ENCODE measurements at places on chromosomes 7 and 10.

- no peak for DNase-seq
These were observed 23.1 kb downstream of the WASL start for GRCh38 chr7:123725586-123726171.

DNA sequence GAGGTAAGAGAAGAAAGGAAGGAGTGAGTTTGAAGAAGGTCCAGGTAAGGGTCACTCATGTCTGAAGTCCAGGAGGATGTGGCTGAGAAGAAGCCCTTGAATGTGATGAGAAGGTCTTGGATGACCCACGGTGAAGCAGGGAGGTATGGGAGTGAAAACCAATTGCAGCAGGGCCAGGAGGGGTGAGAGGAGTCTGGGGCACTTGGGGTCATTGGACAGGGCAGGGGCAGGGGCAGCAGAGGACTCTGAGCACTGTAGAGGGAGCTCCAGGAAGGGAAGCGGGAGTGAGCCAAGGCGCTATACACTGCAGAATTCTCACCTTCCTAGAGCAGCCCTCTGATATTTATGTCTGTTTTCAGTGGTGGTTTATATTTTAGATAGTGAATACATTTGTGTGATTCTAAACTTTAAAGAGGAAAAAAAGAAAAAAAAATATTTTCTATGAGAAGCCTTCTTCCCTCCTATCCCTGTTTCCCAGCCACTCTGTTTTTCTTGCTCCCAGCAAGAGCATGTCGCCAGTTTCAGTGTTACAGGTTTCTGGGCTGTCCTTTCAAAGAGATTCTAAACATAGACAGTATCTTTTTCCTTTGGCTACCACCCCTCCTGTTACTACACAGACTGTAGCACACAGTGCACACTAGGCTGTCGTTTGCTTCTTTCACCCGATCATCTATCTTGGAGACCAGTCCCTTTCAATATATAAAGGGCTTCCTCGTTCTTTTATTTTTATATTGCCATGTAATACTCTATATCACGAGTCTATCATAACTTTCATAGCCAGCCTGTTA lies 24.5 kb downstream of the BLVRA start:
- no peak for DNase-seq

DNA sequence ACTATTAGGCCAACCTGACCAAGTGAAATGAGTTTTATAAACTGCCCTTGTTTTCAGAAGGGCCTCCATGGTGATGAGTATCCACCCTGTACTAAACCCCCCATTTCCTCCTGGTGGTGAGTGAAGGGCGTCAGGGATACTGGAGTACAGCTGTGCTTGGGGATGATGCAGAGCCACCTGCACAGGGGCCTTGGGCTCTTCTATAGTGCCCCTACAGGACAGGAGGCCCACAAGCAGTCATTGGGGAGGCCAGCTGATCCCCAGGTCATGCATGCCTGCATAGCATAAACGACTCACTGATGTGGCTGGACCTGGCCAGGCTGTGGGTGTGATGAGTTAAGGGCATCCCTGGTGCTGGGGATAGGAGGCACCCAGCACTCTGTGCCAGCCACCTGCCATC lies 114.1 kb upstream of the CELF2 start:
- no peak for DNase-seq

DNA sequence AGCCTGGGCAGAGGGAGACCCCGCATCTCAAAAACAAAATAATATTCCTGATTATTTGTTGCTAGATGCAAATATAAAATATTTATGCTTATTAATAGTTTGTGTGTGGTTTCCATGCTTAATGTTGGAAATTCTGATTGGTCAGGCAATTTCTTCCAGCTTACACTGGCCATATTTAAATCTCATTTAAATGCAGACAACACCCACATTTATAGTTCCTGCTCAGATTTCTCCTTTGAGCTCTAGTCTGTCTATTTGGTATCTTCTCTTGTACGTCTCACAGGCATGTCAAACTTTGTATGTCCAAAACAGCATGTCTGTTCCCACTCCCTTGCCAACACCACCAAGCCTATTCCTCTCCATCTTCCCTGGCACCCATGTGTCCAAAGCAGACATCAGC lies 52.5 kb downstream of the FKBP9 start:
- no peak for DNase-seq

DNA sequence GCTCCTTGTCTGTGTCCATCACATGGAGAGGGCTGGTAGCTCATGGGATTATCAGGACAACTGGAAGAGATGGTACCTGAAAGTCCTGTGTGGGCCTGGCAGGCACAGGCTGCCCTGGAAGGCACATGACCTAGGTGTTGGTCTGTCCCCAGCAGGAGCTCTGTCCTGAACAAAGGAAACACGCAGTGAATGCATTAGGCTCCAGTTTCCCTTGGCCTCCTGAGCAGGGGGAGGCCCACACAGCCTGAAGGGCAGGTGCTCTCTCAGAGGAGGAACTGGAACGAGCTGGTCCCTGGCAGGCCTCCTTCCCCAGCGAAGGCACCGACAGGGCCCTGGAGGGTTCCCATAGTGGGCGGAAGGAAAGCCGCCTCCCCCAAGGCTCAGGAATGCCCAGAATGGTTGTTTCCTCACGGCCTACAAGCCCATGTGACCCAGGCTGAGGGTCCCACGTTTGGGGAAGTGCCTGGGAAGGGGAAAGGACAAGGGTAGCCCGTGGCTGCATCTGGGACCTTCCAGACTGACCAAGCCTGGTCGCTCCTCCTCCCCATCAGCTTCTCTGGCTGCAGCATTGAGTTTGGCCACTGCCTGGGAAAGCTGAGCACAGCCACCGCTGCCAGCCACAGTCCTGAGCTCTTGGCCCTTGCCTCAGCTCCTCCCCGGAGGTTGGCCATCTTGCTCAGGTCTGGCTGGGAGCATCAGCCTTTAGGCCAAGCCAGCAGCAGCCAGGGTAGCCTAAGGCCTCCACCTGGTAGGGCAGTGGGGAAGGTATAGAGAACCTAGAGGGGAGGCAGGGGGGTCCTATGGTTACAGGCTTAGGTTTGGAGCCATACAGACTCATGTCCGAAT lies 21.8 kb downstream of the CXCL12 start:
- no peak for DNase-seq

DNA sequence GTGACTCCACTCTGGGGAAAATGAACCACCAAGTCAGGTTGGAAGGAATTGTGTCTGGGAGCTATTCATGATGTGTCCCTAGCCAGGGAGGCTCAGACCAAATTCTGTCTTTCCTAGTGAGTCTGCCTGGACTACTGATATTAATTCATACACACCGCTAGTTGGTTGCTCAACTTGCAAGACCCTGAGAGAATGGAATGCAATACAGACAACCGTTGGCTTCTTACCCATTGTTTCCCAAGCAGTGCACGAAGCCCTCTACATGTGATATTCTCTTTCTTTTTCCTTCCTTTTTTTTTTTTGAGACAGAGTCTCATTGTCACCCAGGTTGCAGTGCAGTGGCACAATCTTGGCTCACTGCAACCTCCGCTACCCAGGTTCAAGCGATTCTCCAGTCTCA lies 19.4 kb upstream of the SRGN start:
- no peak for DNase-seq

DNA sequence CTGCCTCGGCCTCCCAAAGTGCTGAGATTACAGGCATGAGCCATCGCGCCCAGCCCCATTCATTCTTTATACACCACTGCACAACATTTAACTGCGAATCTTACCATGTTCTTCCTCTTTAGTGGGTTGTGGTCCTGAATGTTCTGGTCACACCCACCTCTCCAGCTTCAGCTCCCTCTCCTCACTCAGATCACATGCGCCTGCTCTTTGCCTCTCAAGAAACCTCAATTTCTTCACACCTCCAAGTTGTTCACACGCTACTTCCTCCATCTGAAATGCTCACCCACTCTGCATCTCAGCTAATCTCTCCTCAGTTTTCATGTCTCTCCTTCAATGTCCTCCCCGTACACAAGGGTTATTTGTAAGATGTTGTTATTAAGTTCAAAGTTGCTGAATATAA lies 2.4 kb upstream of the PRR15 start:
- no peak for DNase-seq

- DNase-seq = no peak
These were observed 23.6 kb upstream of the SEMA3C start for GRCh38 chr7:80942261-80943041.

DNA sequence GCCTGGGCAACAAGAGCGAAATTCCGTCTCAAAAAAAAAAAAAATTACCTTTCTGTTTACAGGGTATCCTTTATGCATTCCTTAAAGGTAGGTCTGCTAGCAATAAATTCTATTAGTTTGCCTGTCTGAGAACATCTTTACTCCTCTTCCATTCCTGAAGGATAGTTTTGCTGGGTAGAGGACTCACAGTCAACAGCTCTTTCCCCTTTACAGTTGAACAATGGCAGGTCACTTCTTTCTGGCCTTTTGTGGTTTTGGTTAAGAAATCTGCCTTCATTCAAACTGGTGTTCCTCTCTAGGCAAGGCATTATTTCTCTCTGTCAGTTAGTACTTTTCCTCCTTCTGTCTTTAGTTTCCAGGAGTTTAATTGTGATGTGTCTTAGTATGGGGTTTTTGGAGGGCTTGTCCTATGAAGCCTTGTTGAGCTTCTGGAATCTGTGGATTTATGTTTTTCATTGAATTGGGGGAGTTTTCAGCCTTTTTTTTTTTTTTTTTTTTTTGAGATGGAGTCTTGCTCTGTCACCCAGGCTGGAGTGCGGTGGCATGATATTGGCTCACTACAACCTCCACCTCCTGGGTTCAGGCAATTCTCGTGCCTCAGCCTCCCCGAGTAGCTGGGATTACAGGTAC lies 4.8 kb upstream of the DNAAF5 start:
- no peak for DNase-seq

DNA sequence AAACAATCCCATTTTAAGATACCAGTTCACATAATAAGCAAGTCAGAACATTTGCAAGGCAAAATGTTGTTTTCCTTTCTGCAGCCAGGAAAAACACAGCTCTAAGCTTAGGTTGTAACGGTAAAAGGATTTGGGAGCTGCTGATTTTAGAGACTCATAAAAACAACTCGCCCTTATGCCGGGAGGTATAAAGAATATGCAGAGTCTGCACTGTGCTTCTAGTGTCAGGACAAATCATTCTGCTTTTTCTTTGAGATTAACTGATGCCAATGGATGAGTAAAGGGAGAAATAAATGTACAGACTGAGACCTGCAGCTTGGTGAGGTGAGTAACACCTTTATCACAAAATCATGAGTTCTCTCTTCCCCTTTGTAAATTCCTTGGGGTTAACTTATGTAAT lies 2.0 kb upstream of the SFR1 start:
- DNase-seq = no peak

DNA sequence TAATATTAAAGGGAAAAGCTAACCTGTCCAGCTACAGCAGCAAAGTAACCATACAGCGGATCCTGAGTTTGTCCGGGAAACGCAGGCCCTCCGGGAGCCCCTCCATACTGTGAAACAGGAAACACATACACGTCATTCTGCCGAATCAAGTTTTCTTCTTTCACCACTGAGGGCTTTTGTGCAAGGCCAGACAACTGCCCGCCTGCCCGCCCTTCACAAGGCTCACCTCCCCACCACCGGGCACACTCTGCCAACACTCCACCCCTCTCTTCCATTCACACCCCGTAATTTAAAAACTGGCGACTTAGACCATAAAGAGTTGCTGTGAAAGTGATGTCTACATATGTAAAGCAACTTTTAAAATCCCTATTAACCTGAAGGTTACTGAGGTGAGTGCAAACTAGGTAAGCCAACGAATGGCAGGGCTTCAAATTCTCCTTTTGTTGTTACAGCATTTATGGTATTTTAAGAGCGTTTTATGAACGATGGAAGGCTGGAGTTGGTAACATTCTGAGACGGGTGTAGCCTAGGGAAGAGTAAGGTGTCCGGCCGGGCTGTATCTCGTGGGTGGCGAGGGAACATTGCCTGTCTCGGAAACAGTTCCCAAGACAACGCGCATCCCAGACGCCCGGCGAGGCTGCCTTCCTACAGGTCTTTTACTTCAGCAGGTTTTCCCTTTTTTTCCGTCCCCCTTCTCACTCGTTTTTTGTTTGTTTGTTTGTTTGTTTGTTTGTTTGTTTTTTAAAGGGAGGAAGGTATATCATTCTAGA lies 817 bp downstream of the SRI start:
- no peak for DNase-seq

GRCh38 chr7:685540-685939 lies 41.0 kb upstream of the DNAAF5 start:
- no peak for DNase-seq

DNA sequence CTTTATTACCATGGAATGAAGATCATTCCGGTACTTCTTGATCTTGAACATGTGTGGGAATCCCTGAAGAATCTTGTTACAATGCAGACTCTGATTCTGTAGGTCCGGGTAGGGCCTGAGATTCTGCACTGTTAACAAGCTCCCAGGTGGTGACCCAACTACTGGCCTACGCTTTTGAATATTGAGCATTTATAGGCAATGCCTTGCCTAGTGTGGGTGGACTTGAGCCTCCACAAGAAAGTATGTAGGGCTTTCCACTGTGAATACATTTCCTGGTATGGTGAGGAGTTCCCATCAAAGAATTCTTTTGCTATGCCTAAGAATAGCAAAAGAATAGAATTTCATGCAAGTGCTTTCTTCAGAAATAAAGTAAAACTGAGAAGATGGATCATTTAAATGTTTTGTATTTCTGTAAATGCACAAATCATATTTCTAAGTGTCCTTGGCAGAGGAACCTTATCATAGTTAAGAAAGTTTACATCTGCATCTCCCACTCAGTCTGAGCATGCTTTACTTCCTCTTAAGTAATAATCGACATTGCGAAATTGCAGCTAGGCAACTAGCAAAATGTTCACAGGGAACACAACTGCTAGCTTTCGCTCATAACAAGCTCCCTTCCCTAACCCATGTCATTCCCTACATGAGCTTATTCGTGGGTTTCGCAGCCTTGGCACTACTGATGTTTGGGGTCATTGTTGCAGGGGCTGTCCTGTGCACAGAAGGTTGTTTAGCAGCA lies 71.4 kb downstream of the AHR start:
- no peak for DNase-seq

GRCh38 chr10:25175527-25176420 lies 973 bp downstream of the GPR158 start:
- no peak for DNase-seq

- no peak for DNase-seq
These were observed 23.6 kb downstream of the PITRM1 start for GRCh38 chr10:3148994-3149393.

- DNase-seq = no peak
These were observed 77.9 kb downstream of the SNX10 start for GRCh38 chr7:26369593-26369992.

- DNase-seq = no peak
These were observed 13.4 kb upstream of the RASSF4 start for GRCh38 chr10:44946205-44946604.

Data from cortex of kidney (tissue), 1 donor.